ENCODE measurements at places on chromosomes 5 and 9. TPM values are rescaled to one million over a fixed set of nuclear protein-coding genes. Genes with fewer than 3 reads are reported as not detected.

The ADGRD2 gene
- not detected for total RNA-seq

GRCh38 chr5:56126487-56127179 is 106.5 kb downstream of the ANKRD55 start:
- H3K27me3 ChIP-seq: no peaks in the 10 kb centered on the region
- H3K27ac ChIP-seq: no peak overlapping the region
- peaks cover 21% of the 10 kb centered on the region for H3K4me1 ChIP-seq
- no peak overlapping the region for H3K4me3 ChIP-seq
- no peaks in the 10 kb centered on the region for H3K36me3 ChIP-seq

GRCh38 chr5:82151662-82152061 is 126.5 kb downstream of the RPS23 start:
- no peaks in the 10 kb centered on the region for H3K4me1 ChIP-seq
- no peak for DNase-seq
- H3K27ac ChIP-seq: no peak overlapping the region
- no peaks in the 10 kb centered on the region for H3K27me3 ChIP-seq
- H3K4me3 ChIP-seq: no peak overlapping the region
- H3K36me3 ChIP-seq: no peaks in the 10 kb centered on the region

The NPR2 gene
- total RNA-seq: 35.4 TPM

The PDGFRB gene
- 77.1 TPM for total RNA-seq

The IL7R gene
- 6.9 TPM for total RNA-seq

GRCh38 chr9:77697238-77697984 is 49.3 kb upstream of the GNA14 start:
- no peaks in the 10 kb centered on the region for H3K4me1 ChIP-seq
- H3K27ac ChIP-seq: no peak overlapping the region
- no peaks in the 10 kb centered on the region for H3K36me3 ChIP-seq
- no peaks in the 10 kb centered on the region for H3K27me3 ChIP-seq

The UBE2QL1 gene
- 1.9 TPM for total RNA-seq

DNA sequence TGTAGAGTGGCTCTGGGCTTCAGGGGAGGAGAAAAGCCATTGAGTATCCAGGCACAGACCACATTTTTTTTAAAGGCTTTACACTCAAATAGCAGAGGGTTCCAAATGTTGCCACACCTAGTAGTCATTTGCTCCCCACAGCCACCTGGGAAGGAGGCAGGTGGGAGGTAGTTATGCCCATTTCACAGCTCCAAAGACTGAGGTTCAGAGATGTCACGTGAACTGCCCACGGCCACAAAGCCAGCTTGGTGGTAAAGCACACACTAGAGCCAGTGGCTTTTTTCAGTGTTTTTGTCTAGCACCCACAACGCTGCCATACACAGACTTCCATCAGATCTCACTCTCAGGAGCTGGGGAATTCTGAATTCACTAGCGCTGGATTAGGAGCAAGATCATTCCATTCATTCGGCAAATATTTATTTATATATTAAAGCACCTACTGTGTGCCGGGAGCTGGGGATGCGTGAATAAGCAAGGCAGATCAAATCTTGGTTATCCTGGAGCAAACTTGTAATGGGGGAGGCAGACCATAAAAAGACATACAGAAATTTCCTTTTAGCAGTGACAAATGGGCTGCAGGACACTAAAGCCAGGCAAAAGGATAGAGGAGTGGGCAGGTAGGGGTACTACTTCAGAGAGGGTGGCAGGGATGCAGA is 7.4 kb downstream of the WHRN start:
- no peak overlapping the region for H3K4me3 ChIP-seq
- no peaks in the 10 kb centered on the region for H3K36me3 ChIP-seq
- H3K4me1 ChIP-seq: peaks cover 83% of the 10 kb centered on the region
- peak overlapping the region; percentile 33 for H3K27ac ChIP-seq
- DNase-seq: no peak
- no peaks in the 10 kb centered on the region for H3K27me3 ChIP-seq

GRCh38 chr5:172749881-172750633 is 20.9 kb downstream of the DUSP1 start:
- H3K27me3 ChIP-seq: no peaks in the 10 kb centered on the region
- peak; percentile 67 for DNase-seq
- peak overlapping the region; percentile 59 for H3K27ac ChIP-seq

The DMRTA1 gene
- 0.26 TPM for total RNA-seq

The TMEM215 gene
- not detected for total RNA-seq

The NR2F1 gene
- 66.7 TPM for total RNA-seq

GRCh38 chr5:77718934-77719610 is 57.1 kb downstream of the TBCA start:
- H3K27ac ChIP-seq: no peak overlapping the region
- no peaks in the 10 kb centered on the region for H3K27me3 ChIP-seq
- no peak for DNase-seq
- H3K36me3 ChIP-seq: no peaks in the 10 kb centered on the region
- H3K4me3 ChIP-seq: no peak overlapping the region
- H3K4me1 ChIP-seq: no peaks in the 10 kb centered on the region

DNA sequence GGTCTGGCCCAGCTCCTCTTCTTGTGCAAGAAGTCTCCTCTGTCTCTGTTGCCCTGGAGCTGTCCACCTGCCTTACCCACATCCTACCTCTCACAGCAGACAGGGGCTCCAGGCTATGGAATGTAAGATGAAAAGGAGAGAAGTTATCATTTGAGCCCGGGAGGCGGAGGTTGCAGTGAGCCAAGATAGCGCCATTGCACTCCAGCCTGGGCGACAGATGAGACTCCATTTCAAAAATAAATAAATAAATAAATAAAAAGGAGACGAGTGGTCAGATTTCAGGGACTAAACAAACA is 37.5 kb upstream of the DENND4C start:
- H3K4me1 ChIP-seq: no peaks in the 10 kb centered on the region
- H3K36me3 ChIP-seq: no peaks in the 10 kb centered on the region
- H3K27ac ChIP-seq: no peak overlapping the region
- no peaks in the 10 kb centered on the region for H3K27me3 ChIP-seq
- no peak overlapping the region for H3K4me3 ChIP-seq

The CEP120 gene
- total RNA-seq: 28.5 TPM

GRCh38 chr5:146101646-146102045 is 3.7 kb downstream of the PLAC8L1 start:
- H3K27ac ChIP-seq: no peak overlapping the region
- H3K4me1 ChIP-seq: no peaks in the 10 kb centered on the region

GRCh38 chr5:119363936-119364335 is 8.1 kb downstream of the TNFAIP8 start:
- no peak overlapping the region for H3K27ac ChIP-seq
- no peak for DNase-seq
- H3K36me3 ChIP-seq: no peaks in the 10 kb centered on the region
- no peaks in the 10 kb centered on the region for H3K4me1 ChIP-seq
- H3K4me3 ChIP-seq: no peak overlapping the region

The C9orf50 gene
- not detected for total RNA-seq

DNA sequence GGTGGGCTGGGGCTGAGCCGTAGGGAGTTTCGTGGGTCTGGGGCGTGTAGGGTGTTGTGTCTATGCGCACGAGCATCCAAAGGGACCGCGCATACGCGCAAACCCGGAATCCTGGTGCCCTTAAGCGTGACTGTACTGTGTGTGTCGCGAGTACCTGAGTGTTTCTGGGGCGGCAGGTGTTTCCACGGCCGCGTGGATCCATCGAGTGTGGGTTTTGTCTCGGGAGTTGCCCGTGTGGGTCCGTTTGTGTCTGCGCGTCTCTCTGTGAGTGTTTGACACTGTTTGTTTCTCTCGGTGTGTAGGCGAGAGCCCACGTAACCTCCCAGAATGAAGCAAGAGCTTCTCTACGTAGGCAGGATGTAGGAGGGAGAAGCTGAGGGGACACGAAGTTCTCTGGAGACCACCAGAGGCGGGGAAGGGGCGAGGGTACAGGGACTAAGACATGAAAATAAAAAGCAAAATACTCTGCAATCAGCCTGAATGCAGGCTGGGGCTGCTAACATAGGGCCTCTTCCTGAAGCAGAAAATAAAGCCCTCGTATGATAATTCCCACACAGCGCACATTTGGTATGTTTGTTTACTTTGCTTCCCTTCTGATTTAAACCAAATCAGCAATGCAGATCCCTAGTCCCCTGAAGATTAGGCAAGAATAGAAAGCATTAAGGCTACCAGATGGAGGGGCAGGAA is 588 bp upstream of the BRINP1 start:
- H3K27me3 ChIP-seq: peaks cover 28% of the 10 kb centered on the region
- H3K27ac ChIP-seq: no peak overlapping the region
- no peaks in the 10 kb centered on the region for H3K36me3 ChIP-seq
- DNase-seq: peak; percentile 57

The FOXI1 gene
- total RNA-seq: not detected

The GABRP gene
- total RNA-seq: not detected

The REEP2 gene
- total RNA-seq: 3.7 TPM

The CCNG1 gene
- 153 TPM for total RNA-seq

DNA sequence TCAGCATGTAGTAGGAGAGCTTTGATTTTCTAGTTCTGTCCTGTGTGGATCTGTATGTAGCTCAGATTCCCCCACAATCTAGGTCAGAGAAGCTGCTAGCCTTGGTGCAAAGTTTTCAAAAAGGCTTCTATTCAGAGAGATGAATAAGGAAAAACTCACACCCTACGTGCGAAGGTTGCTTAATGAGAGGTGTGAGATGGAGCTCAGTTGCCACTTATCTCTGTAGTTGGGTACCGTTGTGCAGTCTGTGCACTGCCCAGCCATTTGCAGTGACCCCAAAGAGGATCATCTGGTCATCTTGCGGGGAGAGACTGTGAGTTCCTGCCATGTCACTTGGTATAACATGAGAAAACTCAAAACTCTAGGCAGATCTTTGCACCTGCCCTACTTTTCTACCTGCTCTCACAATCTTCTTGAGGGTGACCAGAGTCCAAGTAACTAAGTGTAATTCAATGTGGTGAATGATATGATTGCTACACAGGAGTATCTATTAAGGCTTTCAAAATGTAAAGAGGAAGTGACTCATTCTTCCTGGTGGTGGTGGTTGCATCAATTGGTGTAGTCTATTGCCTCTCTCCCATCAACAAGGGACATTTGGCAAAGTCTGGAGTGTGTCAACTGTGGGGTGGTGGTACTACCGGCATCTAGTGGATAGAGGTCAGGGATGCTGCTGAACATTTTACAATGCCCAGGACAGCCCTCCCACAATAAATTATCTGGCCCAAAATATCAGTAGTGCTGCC is 65.2 kb downstream of the TMC1 start:
- peak; percentile 22 for DNase-seq
- no peaks in the 10 kb centered on the region for H3K27me3 ChIP-seq
- H3K4me1 ChIP-seq: no peaks in the 10 kb centered on the region
- no peak overlapping the region for H3K27ac ChIP-seq

The PCDHB14 gene
- 5.4 TPM for total RNA-seq

The TAF11L10 gene
- total RNA-seq: not detected

DNA sequence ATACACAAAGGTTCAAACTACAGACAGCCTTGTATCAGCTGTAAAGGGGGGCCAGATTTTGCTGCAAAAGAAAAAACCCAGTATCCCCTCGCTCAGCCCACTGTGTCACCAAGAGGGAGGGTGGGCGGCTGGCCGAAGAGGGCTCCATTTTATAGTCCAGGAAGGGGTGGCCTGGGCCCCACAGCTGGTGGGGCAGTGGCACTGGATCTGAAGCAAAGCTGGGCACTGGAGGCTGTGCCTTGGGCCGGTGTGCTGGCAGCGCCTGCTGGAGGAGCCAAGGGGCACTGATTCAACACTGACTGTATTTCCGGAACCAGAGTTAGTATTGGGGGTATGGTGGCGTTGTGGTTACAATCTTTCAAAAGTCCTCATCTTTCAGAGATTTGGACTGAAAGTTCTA is 9.1 kb downstream of the BRD3 start:
- H3K27ac ChIP-seq: peak overlapping the region; percentile 83
- DNase-seq: peak; percentile 54
- H3K27me3 ChIP-seq: no peaks in the 10 kb centered on the region
- peaks cover 88% of the 10 kb centered on the region for H3K4me1 ChIP-seq

GRCh38 chr5:38601863-38602298 is 45.4 kb upstream of the LIFR start:
- no peak for DNase-seq
- H3K36me3 ChIP-seq: no peaks in the 10 kb centered on the region
- no peak overlapping the region for H3K4me3 ChIP-seq
- no peak overlapping the region for H3K27ac ChIP-seq
- no peaks in the 10 kb centered on the region for H3K4me1 ChIP-seq

The DOCK8 gene
- 77.5 TPM for total RNA-seq

The FKBP15 gene
- total RNA-seq: 29.0 TPM

- no peak overlapping the region for H3K4me3 ChIP-seq
- no peaks in the 10 kb centered on the region for H3K36me3 ChIP-seq
- H3K4me1 ChIP-seq: no peaks in the 10 kb centered on the region
- no peak for DNase-seq
- no peak overlapping the region for H3K27ac ChIP-seq
Measured at GRCh38 chr5:4976902-4977301, 163.2 kb upstream of the ADAMTS16 start.

The SERINC5 gene
- total RNA-seq: 147 TPM

- no peaks in the 10 kb centered on the region for H3K27me3 ChIP-seq
- H3K36me3 ChIP-seq: no peaks in the 10 kb centered on the region
- no peak for DNase-seq
- H3K4me1 ChIP-seq: no peaks in the 10 kb centered on the region
- no peak overlapping the region for H3K4me3 ChIP-seq
Measured at GRCh38 chr9:122402874-122403273, 32.0 kb downstream of the PTGS1 start.

The FOXE1 gene
- total RNA-seq: not detected

GRCh38 chr9:447230-448025 is 232.8 kb downstream of the DOCK8 start:
- H3K36me3 ChIP-seq: no peaks in the 10 kb centered on the region
- H3K27ac ChIP-seq: no peak overlapping the region
- no peak for DNase-seq
- H3K4me1 ChIP-seq: no peaks in the 10 kb centered on the region
- no peak overlapping the region for H3K4me3 ChIP-seq
- H3K27me3 ChIP-seq: no peaks in the 10 kb centered on the region

Measured in adrenal gland (tissue), 19 donors.